Trophoblast cell (in vitro differentiated cells and primary cell): ENCODE measurements at places on chromosomes 5 and 9.

DNA sequence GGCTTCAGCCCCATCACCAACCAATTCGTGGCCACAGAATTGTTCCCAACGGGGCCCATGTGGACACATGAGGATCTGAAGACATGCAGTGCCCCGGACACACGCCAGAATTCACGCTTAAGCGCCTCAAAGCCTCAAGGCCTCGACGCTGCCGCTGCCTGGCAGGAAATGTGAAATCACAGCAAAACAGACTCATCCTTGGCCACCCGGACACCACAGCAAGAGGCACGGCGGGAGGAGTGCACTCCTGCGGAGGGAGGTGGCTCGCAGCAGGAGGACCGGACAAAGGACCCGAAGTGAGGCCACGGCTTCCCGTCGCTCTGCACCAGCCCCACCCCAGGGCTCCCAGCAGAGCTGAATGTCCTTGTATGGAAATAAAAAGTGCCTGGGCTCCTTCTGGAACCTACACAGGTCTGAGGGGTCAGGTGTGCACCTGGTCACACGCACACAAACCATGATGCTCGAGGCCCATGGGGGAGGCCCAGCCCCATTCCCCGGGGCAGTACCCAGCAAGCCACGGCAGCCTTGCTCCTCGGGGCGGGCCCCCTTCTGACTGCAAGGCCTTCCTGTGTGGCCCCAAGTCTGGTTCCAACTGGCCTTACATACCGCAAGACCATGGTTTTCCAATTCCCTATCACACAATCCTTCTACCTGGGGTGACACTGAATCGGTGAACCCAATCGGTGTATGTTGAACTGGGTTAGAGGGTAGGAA lies 10.0 kb downstream of the SEC16A start:
- no peaks in the 10 kb centered on the region for H3K27me3 ChIP-seq
- no peak overlapping the region for H3K4me3 ChIP-seq
- no peak overlapping the region for H3K27ac ChIP-seq
- H3K36me3 ChIP-seq, result peaks cover 95% of the 10 kb centered on the region

DNA sequence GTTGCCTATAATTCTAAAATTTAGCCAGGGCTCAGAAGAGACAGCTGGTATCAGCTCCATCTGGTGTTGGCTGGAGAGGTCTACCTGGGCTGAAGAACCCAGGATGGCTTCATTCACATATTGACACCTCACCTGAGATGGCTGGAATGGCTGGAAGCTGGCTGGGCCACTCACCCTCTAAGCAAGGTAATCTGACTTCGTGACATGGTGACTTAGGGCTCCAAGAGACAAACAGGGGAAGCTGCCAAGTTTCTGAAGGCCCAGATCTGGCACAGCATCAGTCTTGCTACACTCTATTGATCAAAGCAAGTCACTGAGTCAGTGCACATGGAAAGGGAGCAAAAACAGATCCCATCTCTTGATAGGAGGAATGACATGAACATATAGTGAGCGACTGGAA lies 102.3 kb downstream of the EPB41L4A start:
- no peak overlapping the region for H3K27ac ChIP-seq
- H3K36me3 ChIP-seq, result no peaks in the 10 kb centered on the region
- no peaks in the 10 kb centered on the region for H3K27me3 ChIP-seq
- DNase-seq, result peak; percentile 59
- no peak overlapping the region for H3K4me3 ChIP-seq

- no peak overlapping the region for H3K4me3 ChIP-seq
- peaks cover 2% of the 10 kb centered on the region for H3K36me3 ChIP-seq
- H3K27ac ChIP-seq, result peak overlapping the region; percentile 100
- no peaks in the 10 kb centered on the region for H3K27me3 ChIP-seq
- peaks cover 56% of the 10 kb centered on the region for H3K4me1 ChIP-seq
- DNase-seq, result peak; percentile 80
Measured at GRCh38 chr9:33159777-33160127, 7.4 kb downstream of the B4GALT1 start.

- no peak overlapping the region for H3K27ac ChIP-seq
- H3K36me3 ChIP-seq, result no peaks in the 10 kb centered on the region
- H3K4me1 ChIP-seq, result no peaks in the 10 kb centered on the region
- H3K4me3 ChIP-seq, result no peak overlapping the region
Measured at GRCh38 chr5:125338440-125339174, 592.2 kb upstream of the ZNF608 start.

- no peak for DNase-seq
- H3K4me1 ChIP-seq, result peaks cover 8% of the 10 kb centered on the region
- H3K27ac ChIP-seq, result no peak overlapping the region
- no peaks in the 10 kb centered on the region for H3K27me3 ChIP-seq
- no peaks in the 10 kb centered on the region for H3K36me3 ChIP-seq
Measured at GRCh38 chr9:137318602-137319001, 16.5 kb upstream of the NRARP start.

- H3K4me3 ChIP-seq, result no peak overlapping the region
- peaks cover 11% of the 10 kb centered on the region for H3K36me3 ChIP-seq
- peak; percentile 14 for DNase-seq
- H3K27ac ChIP-seq, result no peak overlapping the region
- no peaks in the 10 kb centered on the region for H3K27me3 ChIP-seq
- peaks cover 3% of the 10 kb centered on the region for H3K4me1 ChIP-seq
Measured at GRCh38 chr9:36665387-36665786, 92.7 kb downstream of the MELK start.

DNA sequence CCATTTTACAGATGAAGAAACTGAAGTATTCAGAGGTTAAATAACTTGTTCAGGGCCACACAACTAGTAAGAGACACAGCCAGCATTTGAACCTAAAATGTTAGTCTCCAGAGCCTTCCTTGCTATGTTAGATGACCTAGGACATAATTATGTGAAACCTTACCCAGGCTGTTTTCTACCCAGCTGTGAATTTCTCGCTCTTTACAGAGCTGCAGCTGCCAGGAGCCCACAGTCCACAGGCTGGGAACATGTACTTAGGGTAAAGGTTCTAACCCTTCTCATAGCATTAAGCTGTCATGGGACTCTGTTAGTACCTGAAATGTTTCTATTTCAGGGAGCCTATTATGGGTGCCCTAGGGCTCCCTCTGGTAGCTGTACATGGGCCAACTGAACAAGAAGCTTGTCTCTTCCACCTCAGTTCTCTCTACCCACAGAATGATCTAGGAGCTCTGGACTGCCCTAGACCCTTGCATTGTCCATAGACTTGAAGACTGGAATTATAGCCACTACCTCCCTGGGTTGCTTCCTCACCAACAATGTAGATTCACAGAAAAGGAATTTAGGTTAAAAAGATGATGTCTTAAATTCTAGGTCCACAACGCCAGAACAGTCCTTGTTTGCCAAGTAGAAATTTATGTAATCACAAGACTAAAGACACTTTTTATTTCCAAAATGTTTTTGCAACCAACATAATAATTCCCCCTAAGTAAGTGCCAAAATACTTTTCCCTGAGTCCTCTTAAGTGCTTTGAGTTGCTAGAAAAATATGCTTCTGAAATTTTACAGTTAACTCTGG lies 262.9 kb downstream of the PIK3R1 start:
- H3K4me1 ChIP-seq, result no peaks in the 10 kb centered on the region
- no peak overlapping the region for H3K27ac ChIP-seq
- no peaks in the 10 kb centered on the region for H3K36me3 ChIP-seq
- H3K4me3 ChIP-seq, result no peak overlapping the region
- H3K27me3 ChIP-seq, result no peaks in the 10 kb centered on the region
- DNase-seq, result no peak

DNA sequence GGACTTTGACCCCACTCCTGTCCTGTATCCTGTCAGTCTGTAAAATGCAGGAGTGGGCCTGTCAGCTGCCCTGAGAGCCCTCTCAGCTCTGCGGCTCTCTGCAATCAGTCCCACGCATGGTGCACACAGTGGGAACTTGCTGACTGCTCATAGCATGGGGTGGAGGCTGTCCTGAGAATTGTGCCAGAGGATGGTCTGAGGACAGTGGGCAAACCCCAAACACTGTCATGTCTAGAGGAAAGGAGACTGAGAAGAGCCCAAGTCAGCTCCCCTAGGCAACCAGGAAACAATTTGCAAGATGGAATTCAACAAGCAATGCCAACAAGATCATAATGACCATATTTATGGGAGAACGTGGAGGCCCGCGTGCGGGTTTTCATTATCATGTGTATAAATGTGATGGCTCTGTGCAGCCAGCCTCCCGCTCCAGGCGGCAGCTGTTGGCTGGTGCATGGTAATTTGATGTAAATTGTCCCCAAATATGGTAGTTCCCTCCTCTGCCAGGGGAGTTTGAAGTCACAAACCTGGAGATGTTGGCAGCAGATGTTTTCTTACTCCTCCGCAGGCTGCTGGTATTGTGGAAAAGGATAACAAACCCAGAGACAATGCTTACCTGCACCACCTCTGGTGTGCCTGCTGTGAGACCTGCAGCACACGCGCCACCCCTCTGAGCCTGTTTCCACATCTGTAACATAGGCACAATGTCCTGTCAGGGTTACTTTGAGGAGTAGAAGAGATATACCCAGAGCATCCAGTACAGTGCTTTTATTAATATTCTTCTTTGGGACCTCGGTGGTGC lies 39.8 kb upstream of the ALDH1B1 start:
- H3K36me3 ChIP-seq, result no peaks in the 10 kb centered on the region
- DNase-seq, result no peak
- no peaks in the 10 kb centered on the region for H3K27me3 ChIP-seq
- H3K27ac ChIP-seq, result no peak overlapping the region
